ENCODE measurements at places on chromosomes 4 and X.

DNA sequence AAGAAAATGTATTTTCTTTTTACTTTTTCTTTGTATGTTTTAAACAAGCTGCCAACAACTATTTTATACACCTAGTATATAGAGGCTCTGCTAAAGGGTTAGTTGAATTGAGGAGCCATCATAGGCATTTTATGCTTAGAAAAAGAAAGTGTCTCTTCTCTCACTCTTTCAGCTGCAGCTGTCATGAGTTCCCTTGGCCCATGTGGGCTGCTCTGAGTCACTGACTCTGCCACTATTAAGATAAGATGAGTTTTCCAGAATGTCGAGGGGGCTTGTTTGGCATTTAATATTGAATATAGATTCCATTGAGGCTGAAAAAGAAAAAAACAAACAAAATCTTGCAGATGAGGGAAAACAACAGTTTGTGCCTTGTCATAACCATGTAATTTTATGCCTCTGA, 126.0 kb upstream of the PAQR3 start:
- DNase-seq = no peak

DNA sequence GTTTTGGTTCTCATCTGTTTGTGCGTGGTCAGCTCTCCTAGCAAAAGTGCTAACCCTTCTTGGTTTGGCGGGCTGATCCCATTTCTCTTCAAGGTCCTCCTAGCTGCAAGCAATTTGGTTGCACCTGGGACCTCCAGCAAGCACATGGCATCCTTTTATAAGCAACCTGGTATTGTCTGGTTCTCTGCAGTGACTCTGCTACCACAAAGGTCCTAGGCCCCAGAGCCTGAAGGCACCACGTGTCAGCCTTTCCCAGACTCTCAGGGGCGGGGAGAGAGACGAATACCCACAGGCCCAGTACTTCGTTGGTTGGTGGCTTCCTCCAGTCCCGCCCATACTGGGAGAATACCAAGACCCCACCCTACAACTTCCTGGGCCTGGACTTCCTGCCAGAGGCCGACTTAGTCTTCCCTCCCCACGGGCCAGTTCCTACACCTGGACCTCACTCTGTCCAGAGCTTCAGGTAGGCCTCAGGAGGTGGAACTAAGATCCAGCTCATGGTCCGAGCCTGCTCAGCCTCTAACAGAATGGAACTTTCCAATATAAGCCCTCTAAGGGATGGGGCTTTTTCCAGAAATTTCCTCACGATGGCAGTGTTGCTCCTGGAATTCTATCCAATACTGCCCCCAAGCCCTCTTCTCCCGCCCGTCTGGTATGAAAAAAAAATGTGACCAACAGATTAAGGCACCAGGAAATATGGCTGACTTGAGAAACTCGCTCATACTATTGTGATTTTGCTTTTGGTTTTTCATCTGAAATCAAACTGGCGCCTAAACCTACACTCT, 192.5 kb upstream of the STK26 start:
- DNase-seq = peak; percentile 73

- DNase-seq = peak; percentile 39
Observed at GRCh38 chr4:56803471-56803870, 18.0 kb downstream of the SPINK2 start.

- no peak for DNase-seq
Observed at GRCh38 chr4:12507868-12508481, 976.2 kb downstream of the RAB28 start.

DNA sequence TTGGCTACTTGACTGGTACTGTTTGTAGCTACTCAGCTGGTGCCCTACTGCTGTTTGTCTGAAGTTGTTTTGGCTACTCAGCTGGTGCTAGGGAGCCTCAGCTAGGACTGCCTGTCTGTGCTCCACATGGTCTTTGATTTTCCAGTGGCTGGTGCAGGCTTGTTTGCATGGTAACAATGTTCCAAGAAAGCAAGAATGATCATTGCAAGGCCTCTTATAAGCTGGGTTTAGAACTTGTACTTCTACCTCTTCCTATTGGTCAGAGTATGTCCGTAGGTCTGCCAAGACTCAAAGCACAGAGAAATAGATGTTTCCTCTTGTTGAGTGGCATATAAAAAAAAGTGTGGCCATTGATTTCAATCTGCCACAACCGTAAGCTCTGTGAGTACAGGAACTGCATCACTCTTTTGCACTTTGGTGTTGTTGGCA, 17.6 kb downstream of the NFKB1 start:
- DNase-seq = no peak

DNA sequence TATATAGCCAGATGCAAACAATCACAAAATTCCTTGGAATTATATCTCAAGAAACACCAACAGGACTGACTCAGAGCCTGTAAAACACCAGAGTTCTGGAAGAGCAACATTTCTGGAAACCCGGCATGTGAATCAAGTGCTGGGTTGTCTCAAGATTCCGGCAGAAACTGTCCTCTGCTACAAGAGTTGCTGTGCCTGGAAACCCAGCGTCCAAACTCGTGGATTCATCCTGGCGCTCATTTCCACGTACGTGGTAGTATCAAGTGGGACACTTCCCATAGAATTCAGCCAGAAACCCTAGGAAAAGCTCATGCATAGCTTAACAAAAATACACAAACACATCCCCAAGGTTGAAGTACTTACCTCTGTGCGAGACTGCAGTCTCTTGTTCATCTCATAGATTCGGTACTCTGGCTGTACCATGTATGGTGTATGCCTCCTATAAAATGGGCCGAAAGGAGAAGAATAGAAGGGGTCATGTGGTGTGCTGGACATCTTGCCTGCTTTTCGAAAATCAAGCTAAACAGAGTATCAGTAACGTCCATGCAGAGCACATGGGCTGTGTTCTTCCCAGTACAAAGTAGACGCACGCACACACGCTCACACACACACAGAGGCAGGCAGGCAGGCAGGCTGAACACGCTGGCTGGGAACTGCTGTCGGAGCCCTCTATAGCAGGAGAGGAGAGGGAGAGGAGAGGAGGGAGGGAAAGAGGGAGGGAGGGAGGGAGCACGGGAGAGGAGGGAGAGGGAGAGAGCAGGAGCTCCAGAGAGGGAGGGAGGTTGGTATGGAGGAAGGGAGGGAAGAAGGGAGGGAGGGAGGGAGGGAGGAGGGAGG, at the start of gene LDB2:
Gene LDB2 (minus strand): TSS at position 655 of the 837 bp plus-strand sequence.
- DNase-seq = peak; percentile 95

- no peak for DNase-seq
Observed at GRCh38 chrX:17707731-17708130, 29.6 kb upstream of the SCML1 start.

DNA sequence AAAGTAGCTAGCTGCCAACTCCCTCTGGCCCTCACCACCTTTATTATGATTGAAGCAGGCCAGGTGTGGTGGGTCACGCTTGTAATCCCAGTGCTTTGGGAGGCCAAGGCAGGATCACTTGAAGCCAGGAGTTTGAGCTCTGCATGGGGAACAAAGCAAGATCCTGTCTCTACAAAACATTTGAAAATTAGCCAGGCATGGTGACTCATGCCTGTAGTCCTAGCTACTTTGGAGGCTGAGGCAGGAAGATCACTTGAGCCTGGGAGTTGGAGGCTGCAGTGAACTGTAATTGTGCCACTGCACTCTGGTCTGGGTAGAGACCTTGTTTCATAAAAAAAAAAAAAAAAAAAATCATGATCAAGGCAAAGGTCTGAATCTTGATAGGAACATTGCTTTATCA, 467.0 kb upstream of the DIPK2B start:
- DNase-seq = no peak

- DNase-seq = no peak
Observed at GRCh38 chr4:153394945-153395344, 50.5 kb downstream of the MND1 start.

DNA sequence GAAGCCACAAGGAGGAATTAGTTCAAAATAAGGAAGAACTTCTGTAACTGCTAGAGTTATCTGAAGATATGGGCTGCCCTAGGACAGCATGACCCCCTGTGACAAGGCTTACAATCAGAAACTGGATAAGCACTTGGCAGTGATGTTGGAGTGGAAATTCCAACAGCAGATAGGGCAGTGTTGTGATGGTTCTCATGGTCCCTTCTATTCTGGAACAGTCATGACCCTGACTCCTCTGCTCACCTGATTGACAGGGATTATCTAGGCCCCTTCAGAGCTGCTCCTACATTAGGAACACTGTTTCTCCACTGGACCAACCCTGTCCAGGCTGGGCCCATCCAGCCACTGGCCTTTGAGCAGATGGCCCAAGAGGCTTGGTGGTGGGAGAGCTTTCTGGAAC, 17.9 kb downstream of the NALF2 start:
- no peak for DNase-seq

DNA sequence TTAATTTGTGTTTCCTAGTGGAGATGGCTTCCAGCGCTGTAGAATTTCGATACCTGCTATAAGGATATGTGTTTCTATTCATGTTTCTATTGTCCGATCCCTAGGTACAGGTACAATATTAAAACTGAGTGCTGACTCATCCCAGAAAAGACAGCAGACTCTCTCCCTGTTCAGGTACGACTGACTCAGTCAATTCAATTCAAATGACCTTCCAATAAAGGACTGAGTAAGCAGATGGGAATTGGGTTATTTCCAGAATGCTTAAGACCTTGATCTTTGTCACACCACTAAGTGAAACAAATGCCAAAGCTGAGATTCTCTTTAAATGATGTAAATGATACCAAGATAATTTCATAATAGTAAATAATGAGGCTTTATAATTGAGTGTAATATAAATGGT, 1596.9 kb downstream of the RPA4 start:
- no peak for DNase-seq

GRCh38 chr4:48654015-48654664, 125.9 kb downstream of the FRYL start:
- DNase-seq = peak; percentile 13

GRCh38 chrX:108732630-108733321, 3.6 kb downstream of the IRS4 start:
- DNase-seq = no peak

- no peak for DNase-seq
Observed at GRCh38 chrX:100341142-100341510, 68.9 kb downstream of the PCDH19 start.

GRCh38 chr4:121344098-121344497, 36.7 kb downstream of the QRFPR start:
- DNase-seq = no peak

DNA sequence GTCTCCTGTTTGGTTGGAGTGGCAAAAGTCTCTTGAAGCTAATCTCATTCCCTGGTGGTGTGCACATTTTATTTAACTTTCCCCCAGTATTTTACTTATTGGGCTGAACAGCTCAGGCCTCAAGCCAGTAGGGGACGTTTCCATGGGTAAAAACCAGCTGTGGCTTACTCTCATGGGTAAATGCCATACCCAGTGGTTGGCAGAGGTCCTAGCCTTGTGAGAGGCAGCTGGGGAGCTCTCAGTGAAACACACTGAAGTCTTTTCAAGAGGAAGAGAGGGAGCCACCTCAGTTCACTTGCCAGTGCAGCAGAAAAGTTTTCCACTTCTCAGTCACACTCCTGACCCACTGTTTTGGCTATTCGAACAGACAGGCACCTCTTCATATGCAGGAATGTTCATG, 1964.2 kb downstream of the ARAP2 start:
- no peak for DNase-seq

DNA sequence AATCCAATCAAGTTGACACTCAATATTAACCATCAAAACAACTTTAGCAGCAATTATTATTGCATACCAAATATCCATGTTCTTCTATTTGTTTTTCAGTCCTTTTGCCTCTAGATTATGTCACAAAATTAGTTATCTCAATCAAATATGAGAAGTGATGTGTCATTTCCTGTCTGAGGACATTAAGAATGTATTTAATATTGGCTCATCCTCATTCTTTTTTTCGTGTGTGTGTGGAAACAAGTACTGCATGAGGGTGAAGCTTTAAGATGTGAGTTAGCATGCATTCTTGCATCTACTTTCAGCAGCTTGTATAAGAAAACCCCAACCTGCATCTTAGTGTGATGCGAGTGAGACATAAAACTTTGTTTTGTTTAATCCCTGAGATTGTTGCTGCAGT, 301.4 kb downstream of the GRIA2 start:
- no peak for DNase-seq

- DNase-seq = peak; percentile 54
Observed at GRCh38 chr4:153152501-153153338, 51.5 kb upstream of the TRIM2 start.

- no peak for DNase-seq
Observed at GRCh38 chrX:13721371-13721770, 13.0 kb downstream of the TRAPPC2 start.

DNA sequence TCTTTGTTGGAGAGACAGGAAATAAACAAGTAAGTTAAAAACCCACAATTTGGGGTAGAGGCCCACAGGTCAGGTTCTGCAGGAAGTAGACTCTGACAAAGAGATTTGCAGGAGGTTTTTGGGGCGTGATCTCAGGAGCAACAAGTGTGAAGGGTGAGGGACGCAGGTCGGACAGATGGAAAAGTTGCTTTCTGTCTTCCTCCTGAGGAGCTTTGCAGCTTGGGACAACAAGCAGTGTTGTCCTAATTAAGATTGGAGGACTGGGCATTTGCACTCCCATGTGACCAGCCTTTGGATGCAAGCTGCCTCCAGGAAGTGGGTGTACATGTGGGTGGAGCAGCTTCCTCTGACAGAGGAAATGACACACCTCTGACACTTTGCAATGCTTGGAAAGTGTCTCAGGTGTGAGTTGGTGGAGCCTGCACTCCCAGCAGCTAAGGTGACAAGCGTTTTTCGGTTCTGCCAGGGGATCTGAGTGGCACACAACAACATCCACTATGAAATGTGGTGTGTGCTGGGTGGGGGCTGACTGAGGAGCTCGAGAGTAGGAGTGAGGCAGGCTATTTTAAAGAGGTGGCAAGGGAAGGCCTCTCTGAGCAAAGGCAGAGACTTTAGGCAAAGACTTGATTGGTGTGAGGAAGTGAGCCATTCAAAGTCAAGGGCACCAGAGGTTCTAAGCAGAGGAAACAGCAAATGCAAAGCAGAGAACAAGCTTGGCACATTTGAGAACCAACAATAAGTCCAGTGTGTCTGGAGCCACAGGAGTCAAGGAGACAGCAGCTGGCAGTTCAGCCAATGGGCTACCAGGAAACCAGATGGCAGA, 339.8 kb upstream of the GATB start:
- DNase-seq = no peak

- peak; percentile 43 for DNase-seq
Observed at GRCh38 chr4:156111686-156112085, 158.0 kb upstream of the CTSO start.
